Dermis blood vessel endothelial cell (primary cell): ENCODE measurements at places on chromosomes 3 and 15.

DNA sequence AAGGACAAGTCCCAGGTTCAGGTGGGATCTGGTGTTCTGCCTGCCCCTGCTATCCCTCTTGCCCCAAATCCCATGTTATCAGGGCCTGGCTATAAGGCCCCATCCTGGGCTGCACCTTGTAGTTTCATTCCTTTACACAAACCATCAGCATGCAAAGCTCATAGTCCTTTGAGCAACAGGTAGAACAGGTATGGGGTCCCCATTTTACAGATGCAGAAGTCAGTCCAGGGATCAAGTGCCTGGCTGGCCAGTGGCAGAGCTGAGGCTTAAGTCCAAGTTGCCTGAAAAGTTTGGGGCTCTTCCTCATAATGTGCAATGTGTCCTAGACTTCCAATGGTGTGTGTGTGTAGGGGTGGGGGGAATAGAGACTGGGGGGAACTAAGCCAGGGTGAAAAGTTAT is 11.9 kb downstream of the RBPMS2 start:
- DNase-seq = no peak

DNA sequence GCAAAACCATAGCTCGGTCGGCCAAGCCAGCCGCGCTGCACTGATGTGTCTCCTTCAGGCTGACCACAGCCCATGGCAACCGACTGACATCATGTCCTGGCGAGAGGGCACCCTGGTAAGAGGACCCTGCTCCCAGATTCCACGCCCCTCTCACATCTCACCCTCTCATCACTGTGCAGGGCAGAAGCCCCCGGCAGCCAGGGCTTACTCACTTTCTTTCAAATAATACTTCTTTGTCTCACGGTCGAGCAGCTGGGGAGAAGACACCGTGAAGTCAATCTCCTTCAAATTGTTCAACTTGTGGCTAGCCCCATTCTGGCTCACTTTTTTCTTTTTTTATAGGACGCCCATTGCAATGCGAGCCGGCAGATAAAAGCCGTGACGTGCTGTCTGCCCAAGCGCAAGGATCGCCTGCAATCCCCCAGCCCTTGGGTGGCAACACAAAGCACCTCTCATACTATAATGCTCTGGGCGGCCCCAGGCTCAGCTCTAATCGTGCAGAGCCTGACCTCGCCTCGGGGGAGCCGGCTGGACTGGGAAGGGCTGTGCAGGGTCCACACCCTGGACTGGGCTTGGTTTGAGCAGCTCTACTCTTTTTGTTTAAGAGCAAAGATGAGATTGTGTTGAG is 33.6 kb downstream of the VGLL4 start:
- no peak for DNase-seq

- DNase-seq = peak; percentile 44
Observed at GRCh38 chr15:66287461-66288057, 5.8 kb upstream of the DIS3L start.

DNA sequence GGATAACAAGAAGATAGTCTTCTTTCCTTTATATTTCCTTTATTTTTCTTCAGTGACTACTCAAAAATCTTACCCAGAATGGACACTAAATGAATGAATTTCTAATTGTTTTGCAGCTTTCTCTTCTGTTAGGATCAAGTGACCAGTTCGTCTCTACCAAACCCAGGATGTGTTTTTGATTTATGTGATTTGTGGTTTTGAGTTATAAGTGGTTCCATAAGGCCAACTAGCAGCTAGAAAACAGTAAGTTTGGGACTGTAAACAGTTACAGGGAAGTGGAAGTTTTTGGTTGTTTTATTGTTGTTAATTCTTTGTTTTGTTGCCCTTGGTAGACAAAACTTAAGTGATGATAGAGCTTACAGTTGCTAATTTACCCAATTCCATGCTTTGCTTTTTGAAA is 456.5 kb downstream of the IL5RA start:
- no peak for DNase-seq

DNA sequence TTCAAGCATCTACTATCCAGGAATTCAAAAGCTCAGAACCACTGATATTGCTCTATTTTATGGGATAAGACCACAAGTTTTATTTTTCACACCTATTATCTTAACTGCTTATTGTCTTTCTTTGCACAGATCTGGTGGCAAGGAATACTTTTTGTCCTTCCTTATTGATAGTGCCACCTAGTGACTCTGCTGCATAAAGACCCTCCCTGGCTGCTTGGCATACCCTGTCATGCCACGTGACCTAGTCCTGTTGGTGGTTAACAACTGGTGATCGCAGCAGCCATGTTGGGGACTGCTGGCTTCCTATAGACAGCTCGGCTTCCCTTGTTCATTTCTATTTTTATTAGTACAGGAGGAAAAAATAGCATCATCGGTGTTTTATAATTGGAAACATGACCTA is 236.3 kb downstream of the MEX3B start:
- DNase-seq = peak; percentile 27

DNA sequence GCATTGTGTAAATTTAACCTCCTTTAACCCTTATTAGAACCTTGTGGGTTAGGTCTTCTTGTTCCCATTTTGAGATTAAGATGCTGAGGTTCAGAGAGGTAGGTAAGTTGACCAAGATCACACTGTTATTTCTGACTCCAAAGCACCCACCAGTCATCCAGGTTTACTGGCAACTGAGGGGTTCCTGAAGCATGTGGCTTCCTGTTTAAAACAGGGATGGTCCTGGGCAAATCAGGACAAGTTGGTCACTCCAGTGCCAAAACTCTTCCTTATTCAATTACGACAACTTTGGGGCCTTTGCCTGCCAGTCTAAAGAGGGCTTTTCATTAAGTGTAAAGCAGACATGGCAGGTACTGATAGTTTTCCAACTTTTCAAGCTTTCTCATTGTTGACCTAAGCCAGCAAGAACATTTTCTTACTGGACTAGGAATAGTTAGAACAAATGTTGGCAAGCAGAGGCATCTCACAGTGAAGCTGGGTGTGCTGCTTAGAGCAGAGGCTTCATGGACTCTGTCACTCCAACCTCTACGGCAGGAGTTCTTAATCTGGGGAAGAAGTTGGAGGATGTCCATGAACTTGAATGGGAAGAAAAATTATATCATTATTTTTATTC is 149.4 kb upstream of the ADAMTS9 start:
- DNase-seq = no peak

GRCh38 chr3:125116311-125117080 is 60.7 kb upstream of the HEG1 start:
- DNase-seq = no peak

GRCh38 chr3:26106228-26106627 is 316.3 kb downstream of the OXSM start:
- DNase-seq = no peak

DNA sequence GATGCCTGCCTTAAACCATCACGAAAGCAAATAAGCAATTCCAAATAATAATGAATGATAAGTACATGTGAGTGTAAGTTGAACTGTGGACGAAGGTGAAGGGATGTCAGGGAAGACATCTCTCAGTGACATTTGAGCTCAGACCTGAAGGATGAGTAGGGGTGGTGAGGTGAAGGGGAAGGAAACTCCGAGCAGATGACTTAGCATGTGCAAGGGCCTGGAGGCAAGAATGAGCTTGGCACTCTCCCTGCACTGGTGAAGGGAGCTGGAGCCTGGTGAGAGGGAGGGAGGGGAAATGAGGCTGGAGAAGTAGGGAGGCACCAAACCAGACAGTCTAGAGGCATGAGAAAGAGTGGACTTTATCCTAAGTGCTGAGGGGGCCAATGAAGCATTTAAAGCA is 84.3 kb downstream of the MTHFS start:
- no peak for DNase-seq

- no peak for DNase-seq
Observed at GRCh38 chr3:13827256-13827655, 52.6 kb downstream of the WNT7A start.

DNA sequence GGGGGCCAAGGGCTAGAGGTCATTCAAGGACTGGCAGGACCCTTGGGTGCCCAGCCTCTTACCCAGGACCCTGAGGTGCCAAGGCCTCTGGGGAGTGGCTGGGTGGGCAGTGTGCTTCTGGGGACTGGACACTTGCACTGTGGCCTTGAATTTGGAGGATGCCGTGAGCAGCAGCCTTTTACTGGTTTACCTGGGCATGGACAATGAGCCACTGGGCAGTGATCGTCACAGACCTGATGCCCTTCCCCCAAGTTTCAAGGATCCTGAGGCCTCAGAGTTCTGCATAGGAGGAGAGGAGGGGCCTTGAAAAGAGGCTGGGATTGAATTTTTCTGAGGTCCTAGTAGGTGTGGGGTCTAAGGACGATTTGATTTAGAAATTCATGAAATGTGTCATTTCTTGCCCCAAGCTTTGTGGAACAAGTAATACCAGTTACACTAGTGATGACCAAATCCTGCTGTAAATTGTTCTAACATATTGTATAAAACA is 146.1 kb upstream of the TPM1 start:
- DNase-seq = peak; percentile 57

DNA sequence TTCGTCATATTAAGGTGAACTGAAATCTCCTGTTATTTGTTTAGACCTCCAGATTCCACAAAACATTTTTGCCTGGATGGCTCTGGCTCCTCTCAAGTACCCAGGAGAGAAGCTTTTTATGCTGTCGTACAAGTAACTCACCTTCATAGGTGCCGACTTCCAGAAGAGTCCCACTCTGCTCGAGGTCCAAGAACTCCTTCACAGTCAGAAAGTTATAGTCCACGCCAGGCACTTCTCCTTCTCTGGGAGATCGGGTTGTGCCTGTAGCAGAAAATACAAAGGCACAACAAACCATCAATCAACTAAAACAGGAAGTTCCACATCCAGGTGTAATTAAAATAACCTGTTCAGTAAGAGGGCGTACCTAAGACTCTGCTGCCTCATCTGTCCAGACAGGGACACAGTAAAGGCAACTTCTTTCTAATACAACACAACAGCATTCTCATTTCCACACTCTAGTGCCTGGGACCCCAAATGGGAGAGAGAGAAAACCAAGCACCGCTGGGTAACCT is 545.3 kb downstream of the MAGI1 start:
- DNase-seq = no peak

DNA sequence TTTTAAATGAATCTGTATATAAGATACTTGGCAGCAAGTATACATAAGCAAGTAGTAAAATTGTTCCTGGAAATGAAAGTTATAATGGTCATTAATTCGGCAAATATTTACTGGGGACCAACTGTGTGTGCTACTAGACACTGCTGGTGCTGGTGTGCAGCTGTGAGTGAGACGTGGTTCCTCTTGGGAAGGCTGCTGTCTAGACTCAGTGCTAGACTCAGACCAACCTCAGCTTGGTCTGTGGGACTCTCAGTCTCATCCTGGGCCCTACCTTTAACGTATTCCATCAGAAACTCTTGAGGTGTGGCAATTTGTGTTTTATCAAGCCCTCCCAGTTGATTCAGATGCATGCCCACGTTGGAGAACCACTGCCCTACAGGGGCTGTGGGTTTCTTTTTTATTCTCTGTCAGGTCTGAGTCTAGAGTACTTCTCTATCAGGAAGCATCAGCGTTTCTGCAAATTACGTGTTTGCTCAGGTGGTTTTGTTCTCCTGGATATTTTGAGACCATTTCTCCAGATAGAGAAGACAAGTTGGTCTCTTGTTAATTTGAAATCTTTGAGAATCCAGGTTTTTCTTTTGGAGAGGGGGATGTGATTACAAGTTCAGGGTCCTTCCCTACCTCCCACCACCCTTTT is 6.8 kb downstream of the TLNRD1 start:
- no peak for DNase-seq

DNA sequence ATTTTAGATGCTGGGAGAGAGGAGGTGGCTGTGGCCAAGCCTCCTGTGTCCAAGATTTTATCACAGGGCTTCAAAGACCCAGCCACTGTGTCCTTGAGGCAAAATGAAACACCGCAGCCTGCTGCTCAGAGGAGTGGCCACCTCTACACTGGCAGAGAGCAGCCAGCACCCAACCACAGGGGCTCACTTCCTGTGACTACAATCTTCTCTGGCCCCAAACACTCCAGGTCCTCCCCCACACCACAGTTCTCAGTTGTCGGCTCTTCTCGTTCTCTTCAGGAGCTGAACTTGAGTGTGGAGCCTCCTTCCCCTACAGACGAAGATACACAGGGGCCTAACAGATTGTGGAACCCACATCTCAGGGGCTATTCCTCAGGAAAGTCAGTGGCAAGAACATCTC is 45.6 kb downstream of the CDAN1 start:
- DNase-seq = no peak
